ENCODE measurements at places on chromosomes 2 and 18.

GRCh38 chr2:45450634-45451033, 160.4 kb downstream of the SRBD1 start:
- DNase-seq, result peak; percentile 22

GRCh38 chr2:96265349-96265839, 403 bp downstream of the TMEM127 start:
- peak; percentile 16 for DNase-seq

DNA sequence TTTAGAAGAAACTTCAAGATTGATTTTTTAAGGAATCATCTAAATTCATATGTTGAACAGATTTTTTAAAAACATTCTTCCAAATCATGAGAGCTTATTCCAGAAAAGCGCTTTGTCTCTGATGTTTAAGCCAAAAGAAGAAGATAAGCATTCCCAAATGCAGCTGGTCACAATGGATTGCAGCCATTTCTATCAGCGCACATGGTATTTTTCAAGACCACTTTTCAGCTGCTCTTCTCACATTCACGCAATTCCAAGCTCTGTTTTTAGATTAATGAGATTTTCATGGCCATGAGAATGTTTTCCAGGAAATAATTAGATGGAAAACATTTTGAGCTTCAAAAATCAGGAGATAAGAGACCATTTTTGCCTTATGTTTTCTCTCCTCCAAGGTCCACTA, 8.7 kb downstream of the OSBPL1A start:
- DNase-seq, result no peak

- DNase-seq, result no peak
Measured at GRCh38 chr18:59918320-59918755, 18.5 kb downstream of the PMAIP1 start.

GRCh38 chr2:192035731-192036442, 158.8 kb downstream of the TMEFF2 start:
- DNase-seq, result peak; percentile 30

GRCh38 chr2:96241227-96241626, 24.6 kb downstream of the TMEM127 start:
- DNase-seq, result no peak

- no peak for DNase-seq
Measured at GRCh38 chr2:216144372-216144771, 35.2 kb downstream of the XRCC5 start.

- peak; percentile 60 for DNase-seq
Measured at GRCh38 chr2:158667586-158667985, 127.5 kb upstream of the DAPL1 start.

DNA sequence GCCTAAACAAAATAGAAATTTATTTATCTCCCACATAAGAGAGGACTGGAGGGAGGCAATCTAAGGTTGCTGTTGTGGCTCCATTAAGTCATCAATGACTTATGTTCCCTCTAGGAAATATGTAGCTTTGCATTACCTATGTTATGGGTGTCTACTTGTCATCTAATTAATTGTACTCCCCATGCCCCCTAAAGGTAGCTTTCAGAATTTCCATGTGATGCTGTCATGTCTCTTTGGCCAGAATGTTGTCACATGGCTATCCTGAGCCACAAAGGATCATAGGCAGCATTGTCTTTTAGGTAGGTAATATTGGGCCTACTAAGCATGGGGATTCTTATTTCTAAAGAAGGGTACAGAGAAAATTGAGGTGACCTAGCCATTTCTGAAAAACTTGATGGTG, 935.6 kb upstream of the FANCL start:
- DNase-seq, result no peak

GRCh38 chr2:235799281-235799680, 305.4 kb downstream of the AGAP1 start:
- no peak for DNase-seq

GRCh38 chr2:152174574-152174973, 989 bp downstream of the STAM2 start:
- no peak for DNase-seq

DNA sequence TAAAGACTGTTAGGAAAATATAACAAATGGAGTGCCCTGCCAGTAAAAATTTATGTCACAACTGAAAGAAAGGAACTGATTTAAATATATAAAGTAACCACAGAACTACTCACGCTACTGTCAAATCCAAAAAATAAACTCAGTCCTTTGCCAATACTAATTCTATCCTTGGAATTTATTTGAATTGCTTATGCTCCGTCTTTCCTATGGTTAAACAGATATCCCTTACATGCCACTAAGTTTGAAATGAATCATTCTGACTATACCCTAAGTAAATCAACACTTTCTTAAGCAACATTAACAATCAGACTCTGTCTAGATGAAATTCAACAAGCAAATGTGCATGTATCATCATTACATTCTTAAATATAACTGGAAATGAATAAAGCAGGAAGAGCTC, 9.8 kb downstream of the HNRNPLL start:
- peak; percentile 70 for DNase-seq

- peak; percentile 47 for DNase-seq
Measured at GRCh38 chr2:113842919-113843736, 46.8 kb upstream of the ACTR3 start.

- DNase-seq, result no peak
Measured at GRCh38 chr18:3444296-3444695, 5.7 kb upstream of the TGIF1 start.

- DNase-seq, result no peak
Measured at GRCh38 chr2:72347081-72347480, 199.4 kb upstream of the CYP26B1 start.

GRCh38 chr2:47503481-47504070, 100.6 kb downstream of the MSH2 start:
- DNase-seq, result no peak

- no peak for DNase-seq
Measured at GRCh38 chr2:216780843-216781242, 79.0 kb downstream of the TNP1 start.

DNA sequence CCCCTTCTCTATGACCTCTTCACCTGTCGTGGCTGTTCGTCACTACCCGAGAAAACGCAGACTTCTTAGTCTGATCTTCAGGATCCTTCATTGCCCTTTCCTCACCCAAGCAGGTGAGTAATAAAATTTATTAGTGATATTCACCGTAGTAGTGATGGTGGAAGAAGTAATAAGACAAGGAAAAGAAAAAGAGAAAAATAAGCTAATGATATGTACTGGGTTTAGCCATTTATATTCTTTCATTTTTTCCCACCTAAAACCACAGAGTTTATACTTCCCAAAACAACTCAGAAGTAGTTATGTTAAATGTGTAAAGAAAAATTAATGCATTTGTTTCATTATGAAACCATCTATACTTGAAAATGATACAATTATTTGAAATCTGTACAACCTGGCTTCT, 19.7 kb downstream of the GYPC start:
- no peak for DNase-seq

DNA sequence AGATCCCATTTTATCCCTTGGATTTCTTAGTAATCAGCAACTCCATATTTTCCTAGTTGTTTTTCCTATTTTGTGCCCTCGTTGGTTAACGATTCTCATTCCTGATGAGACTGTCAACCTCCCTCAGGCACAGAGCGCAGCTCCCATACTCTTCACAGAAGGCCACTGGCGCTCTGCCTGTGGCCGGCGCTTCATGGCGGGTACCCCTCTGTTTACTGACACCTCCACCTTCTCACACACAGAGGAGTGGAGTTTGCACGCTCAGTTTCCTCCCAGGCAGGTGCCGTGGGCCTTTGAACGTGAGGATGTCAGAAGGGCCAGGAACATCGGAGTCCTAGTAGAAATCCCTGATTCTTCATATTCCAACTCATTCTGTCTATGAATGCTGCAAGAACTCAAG, 139.0 kb downstream of the MBP start:
- no peak for DNase-seq

DNA sequence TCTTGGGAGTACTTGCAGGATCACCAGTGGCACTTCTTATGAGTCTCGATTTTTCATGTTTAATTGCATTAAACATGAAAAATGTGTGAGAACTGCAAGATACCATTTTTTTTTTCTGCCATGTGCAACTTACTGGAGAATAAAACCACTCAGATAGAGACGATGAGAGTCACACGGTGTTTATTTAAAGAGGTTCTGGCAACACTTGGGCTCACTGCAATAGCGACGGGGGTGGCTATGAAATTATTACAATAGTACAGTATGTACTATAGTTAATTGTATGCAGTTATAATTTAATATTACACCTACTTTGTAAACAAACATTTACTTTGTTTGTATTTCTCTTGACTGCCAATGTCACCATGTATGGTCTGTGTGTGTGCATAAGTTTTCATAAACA, 479.8 kb downstream of the NUP35 start:
- no peak for DNase-seq

DNA sequence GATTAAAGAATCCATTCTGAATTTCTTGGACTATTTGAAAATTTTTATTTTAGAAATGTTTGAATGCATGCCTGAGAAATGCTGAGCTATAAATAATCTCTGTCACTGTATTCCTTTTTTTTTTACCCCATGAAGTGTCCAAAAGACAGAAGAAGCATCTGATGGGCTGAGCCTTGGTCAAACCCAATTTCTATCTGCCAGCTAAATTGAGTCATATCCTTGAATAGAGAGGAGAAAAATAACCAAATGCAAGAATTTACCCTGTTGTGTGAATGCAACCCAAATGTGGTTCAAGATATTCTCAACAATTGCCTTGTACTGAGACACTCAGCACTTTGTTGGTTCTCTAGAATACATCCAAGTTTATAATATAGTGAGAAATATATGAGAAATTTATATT, 223.5 kb downstream of the UBE2E3 start:
- peak; percentile 46 for DNase-seq

DNA sequence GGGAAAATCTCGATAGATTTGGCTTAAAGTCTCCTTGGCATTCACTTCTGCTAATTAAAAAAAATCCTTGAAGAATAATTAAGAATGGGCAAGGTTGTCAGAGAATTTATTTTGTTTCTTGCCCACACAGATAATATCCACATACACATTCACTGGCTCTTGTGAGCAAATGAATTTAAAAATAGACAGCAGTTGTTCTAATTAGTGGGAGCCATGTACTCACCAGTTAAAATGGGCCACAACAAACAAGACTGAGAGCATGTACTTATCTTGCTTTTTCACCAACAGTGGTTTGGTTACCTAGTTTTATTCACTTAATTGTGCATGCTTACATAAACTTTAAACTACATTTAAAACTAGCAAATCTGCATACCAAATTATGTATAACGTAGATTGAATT, 53.5 kb downstream of the TMEM182 start:
- no peak for DNase-seq

DNA sequence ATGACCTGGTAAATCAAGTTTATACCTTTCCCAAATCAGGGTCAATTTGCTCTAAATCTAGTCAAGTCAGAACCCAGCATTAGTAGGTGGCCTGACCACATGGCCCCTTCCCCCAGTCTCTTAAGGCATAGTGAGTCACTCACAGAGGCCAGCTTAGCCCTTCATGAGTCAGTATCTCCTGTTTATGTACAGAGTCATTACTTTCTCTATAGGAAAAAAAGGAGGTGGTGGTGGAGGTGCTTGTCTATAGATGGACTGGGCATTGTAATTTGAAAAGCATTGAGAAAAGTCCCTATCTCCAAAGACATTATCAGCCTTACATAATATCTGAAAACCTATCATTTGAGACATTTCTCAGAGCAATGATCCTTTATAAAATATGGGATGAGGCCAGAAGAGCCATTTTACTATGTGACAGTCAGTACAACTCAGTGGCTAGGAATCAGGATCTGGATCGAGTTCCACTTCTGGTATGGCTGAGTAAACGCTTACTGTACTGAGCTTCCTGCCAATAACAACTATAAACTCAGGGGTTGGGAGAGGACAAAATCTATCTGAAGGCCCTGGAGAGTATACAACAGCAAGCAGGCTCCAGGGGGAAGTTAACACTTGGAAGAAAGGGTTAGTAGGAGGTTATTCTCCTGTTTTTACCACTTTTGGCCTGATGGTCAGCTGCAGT, 22.5 kb upstream of the SIGLEC15 start:
- DNase-seq, result peak; percentile 97

- DNase-seq, result no peak
Measured at GRCh38 chr18:50079571-50080295, 115.2 kb downstream of the MYO5B start.

DNA sequence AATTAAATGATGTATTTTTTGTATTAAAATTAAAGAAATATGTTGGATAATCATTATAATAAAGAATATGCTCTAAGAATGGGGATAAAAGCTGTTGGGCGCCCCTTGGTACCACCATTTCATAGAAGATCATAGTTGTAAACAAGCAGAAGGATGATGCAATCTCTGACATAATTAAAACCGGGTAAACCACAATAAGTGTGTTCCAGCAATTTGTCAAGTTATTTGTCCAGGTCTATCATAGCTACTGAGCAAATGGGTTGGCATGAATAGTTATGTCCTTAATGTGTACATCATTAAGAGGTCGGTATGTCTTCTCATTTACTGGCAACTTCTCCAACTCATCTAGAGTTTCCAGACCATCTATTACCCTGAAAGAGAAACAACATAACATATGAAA, 6.7 kb upstream of the CLK1 start:
- no peak for DNase-seq

- peak; percentile 12 for DNase-seq
Measured at GRCh38 chr2:200086911-200087310, 131.5 kb downstream of the MAIP1 start.

DNA sequence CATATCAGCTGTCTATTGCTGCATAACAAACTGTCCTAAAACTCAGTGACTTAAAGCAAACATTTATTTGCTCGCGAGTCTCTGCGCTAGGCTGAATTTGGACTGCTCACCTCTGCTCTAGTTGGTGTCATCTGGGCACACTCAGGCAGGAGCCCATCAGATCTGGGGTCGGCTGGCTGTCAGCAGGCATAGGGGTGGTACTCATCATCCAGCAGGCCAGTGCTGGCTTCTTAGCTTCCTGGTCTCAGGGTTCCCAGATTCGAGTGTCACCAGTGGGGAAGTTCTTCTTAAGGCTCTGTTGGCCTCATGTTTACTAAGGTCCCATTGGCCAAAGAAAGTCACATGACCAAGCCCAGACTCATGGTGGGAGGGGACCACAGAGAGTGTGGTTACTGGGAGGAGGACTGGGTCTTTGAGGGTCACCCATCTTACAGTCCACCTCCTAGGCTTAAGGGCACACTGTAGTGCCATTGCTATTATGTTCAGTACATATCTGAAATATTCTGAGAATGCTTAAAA, 71.6 kb upstream of the ATG16L1 start:
- no peak for DNase-seq

DNA sequence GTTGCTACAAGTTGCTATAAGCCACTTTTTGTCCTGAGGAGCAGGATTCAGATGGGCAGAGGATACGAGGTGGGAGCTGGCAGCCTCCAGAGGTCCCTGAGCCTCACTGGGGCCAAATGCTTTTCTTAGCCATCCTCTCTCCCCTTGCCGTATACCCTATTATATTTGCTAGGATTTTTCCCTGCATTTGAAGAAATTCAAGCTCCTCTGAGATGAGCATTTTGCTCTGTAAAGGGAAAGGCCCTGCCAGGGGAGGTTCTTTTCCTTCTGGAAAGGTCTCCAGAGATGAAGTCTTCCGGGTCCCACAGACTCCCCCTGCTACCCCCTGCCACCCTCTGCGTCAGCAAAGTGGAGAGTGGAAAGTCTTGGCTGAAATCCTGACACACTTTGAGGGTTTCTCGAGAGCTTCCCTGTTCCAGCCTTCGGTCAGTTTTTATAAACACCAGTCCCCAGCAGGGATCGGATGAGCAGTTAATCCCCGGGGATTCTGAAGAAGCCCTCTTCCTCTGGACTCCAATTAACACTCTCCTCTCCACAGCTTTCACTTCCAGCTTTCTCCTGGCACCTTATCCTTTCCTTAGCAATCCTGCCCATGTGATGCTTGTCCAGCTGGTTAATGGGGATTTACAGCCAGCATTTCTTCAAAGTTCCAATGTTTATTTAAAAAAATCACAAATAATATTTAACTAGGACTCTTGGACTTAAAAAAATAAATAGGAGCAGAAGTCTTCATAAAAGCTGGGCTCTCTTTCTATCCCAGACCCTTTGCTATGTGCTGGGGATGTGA, 13.1 kb downstream of the CYRIA start:
- no peak for DNase-seq
